Activated T-helper 2 cell treated with anti-CD3 and anti-CD28 coated beads, Interferon-gamma antibody, Interleukin-2, Interleukin-4, amounts not matched to agents 10 μg/mL and 5 μg/mL and 100 μg/mL, durations not matched to agents 14 hours and 24 hours and 36 hours (primary cell): ENCODE measurements at places on chromosomes 3 and 15. TPM values are rescaled to one million over a fixed set of nuclear protein-coding genes. Genes with fewer than 3 reads are reported as not detected.

- DNase-seq, result no peak
Measured at GRCh38 chr3:167162083-167162482, 218.0 kb downstream of the ZBBX start.

- DNase-seq, result no peak
Measured at GRCh38 chr3:15512166-15512565, 9.3 kb downstream of the COLQ start.

DNA sequence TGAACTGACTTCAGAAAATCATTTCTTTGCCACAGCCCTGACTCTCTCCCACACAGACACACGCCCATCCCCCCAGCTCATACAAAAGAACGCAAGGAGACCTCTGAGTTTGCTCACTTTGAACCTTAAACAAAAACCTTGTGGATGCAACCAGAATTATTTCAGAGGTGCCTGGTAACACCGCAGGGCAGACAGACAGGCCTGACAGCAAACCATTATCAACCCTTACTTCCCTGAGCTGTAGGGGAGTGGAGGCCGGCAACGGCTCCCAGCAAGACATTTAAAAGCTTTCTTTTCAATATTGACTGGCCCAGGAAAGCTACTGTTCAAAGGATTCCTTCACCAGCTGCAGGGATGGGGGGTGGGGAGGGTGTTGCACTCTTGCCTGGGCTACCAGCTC is 2.0 kb upstream of the EFCC1 start:
- no peak for DNase-seq

DNA sequence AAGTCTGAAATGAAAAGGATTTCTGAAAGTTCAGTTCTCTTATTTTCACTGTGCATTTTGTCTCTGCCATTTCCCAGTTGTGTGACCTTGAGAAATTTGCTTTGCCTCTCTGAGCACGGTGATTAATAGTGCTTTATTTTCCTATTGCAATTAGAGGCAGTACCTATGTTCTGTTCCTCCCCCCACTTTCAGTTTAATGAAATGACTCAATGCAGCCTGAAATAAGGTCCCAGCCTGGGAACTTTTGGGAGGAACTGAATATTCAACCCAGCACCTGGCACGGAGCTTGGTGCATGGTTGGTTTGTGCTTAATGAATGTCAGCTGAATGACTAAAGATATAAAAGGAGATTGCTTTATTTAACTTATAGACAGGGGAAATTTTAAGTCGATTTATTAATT is 352.6 kb downstream of the PDCD6IP start:
- DNase-seq, result no peak

DNA sequence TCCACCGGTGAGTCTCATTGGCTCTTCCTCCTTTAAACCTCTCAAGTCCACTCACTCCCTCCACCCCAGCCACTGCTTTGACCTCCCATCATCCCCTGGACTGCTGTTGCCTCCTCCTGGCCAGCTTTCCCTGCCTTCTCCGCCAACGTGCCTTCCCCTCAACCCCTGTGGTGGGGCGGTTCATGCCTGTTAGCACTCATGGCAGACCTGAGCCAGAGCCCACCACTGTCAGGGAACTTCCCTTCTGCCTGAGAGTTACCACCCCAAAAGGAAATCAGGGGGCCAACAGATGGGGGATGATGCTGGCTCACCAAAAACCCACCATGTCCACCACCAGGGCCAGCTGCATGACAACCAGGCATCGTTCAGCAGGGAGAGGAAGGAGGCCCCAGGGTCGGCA is 44.2 kb upstream of the SLC6A1 start:
- DNase-seq, result no peak

GRCh38 chr3:56302417-56302816 is 165.8 kb downstream of the ERC2 start:
- DNase-seq, result no peak

DNA sequence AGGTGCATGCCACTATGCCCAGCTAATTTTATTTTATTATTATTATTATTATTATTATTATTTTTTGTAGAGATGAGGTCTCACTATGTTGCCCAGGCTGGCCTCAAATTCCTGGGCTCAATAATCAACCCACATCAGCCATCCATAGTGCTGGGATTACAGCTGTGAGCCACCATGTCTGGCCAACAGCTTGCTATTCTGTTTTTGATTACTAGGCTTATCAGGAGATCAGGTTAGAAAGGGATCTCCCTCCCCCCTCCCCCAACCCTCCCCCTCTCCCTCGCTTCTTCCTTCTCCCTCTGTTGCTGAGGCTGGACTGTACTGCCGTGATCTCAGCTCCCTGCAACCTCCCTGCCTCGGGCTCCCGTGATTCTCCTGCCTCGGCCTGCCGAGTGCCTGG is 8.6 kb downstream of the CLN6 start:
- DNase-seq, result no peak

DNA sequence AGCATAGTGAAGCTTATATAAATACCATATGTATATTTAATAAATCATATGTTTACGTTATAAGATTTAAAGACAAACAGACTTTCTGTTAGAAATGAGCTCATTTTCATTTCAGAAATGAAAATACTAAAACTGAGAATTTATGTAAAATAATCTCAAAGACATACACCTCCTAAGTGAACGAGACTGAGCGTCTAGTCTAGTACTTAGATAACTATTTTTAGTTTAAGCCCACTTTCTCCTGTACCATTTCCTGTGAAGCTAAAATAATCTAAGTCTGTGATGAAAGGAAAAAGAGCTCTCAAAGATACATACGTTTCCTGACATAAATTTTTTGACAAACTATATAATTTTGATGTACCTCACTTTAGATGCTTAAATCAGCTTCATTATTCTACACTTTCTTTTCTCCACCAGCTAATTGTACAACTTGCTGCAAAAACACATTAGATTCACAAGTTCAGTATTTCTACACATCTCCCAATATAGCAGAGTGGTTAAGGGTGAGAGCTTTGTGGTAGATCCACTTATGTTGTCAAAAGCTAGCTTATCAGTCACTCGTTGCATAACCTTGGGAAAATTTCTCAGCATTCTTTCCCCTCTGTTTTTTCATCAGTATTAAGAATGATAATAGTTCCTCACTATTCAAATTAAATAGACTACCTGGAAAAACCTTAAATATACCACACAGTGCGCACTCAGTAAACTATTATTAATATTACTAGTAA is 703.0 kb downstream of the PLOD2 start:
- DNase-seq, result no peak

DNA sequence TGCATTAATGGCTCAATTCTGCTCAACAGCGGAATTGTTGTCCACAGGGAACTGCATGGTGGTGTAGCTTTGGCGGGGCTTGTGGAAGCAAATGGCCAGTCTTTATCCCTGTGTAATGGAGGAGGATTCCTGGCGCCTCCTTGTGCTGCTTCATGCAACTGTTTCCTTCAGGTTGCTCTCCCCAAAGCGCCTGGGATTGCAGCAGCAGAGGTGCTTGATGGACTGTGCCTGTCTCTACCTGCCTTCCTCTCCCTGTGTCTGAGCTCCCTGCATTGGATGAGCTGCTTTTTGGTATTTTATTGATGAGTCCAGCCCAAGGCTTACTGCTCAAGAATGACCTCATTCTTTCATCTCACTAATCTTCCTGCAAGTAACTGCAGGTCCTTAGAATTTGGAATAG is 72.9 kb upstream of the NDN start:
- no peak for DNase-seq

GRCh38 chr3:162544246-162544645 is 1047.6 kb downstream of the OTOL1 start:
- no peak for DNase-seq

- no peak for DNase-seq
Measured at GRCh38 chr3:62133015-62133414, 240.3 kb downstream of the FEZF2 start.

DNA sequence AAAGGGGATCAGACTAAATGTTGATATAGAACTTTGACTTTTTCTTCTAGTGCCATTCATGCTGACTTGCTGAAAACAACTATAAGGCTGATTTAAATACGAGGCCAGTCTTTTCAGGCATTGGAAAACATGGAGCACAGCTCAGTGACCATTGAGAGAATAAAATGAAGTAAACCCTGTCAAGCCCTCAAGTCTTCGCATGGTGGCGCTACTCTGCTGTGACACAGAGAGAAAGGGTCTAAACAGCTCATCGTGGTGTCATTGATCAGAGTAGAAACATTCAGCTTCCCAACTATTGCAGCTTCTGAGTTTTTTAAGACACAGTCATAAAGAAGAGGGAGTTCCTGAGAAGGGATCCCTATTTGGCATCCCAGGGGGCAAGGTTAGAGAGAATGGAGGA is 716.2 kb downstream of the DIPK2A start:
- DNase-seq, result no peak

DNA sequence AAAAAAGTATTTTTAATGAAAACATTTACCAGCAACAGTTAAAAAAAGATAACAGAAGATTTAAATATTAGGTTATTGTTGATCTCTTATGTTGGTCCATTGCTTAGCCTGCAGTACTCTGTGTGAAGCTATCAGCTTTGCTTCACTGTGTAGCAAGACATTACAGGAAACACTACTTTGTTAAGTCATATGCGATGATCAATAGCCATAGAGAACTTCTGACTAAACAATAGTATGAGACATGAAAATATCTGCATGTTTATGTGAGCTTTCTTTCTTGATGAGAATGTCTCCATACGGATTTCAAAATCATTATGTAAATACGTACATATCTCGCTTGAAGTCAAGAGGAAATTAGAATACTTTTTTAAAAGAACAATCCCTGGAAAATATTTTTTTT is 27.0 kb upstream of the CAPN3 start:
- DNase-seq, result no peak

DNA sequence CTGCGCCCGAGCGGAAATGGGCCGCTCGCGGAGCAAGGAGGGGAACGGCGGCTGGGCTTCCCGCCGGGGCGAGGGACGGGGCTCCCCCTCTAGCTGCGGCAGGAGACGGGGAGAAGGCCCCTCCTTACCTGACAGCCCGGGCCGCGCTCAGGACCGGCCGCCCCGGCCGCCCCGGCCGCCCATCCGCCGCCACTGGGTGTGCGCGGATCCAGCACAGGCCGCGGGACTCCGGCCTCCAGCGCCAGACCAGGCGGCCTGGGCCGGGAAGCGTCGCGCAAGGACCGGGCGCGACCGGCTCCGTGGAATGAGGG is 296 bp downstream of the TPRA1 start:
- peak; percentile 41 for DNase-seq

DNA sequence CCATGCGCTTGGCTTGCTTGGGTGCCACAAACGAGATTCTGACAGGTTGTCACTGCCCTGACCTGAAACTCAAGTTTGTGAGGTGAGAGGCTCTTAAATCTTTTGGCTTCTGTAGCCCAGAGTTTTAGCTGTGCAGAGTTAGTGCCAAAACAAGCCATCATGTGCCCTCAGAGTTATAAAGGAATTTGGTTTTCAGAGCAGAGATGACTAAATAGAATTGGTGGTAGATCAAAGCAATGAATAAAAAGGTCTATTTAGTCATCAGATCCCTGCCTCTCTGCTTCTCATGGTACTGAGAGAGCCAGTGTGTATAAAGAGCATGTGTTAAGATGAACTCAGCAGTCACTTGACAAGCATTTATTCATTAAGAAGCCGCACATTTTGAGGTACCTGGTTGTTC is 207.5 kb upstream of the DPH6 start:
- DNase-seq, result no peak

- no peak for DNase-seq
Measured at GRCh38 chr3:20396335-20396734, 210.3 kb upstream of the SGO1 start.

GRCh38 chr15:101437209-101437608 is 52.3 kb downstream of the PCSK6 start:
- DNase-seq, result no peak

DNA sequence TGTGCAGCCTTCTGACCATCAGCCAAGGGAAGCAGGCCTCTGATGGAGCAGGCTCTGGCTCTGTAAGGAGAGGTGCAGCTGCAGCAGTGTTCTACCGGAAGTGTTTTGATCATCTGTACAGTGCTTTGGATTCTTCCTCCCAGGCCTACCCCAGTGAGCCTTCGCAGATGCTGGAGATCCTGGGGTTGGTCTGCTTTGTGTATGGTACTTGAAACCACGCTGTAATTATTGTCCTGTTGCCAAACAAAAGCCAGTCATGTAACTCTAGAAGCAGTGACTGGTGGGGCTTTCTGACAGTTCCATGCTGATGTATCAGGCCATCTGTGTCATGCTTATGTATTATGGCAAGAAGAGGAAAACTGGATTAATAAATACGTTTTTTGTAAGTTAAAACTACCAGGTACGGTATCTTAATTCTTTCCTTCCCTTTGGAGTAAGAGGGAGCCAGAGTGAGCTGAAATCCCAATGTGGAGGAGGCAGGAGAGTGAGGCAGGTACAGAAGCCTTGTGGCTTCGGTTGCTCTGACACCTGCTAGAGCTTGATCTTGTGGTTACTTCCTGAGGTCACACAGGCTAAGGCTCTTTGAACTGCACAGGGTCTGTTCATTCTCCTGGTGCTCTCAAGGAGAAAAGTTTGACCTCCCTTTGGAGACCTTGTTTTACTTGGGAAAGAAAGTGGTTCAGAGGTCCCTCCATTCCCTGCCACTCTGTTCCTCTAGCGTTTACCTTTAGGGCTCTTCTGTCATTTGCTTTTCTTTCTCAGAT is 3.7 kb downstream of the TMEM42 start:
- no peak for DNase-seq

DNA sequence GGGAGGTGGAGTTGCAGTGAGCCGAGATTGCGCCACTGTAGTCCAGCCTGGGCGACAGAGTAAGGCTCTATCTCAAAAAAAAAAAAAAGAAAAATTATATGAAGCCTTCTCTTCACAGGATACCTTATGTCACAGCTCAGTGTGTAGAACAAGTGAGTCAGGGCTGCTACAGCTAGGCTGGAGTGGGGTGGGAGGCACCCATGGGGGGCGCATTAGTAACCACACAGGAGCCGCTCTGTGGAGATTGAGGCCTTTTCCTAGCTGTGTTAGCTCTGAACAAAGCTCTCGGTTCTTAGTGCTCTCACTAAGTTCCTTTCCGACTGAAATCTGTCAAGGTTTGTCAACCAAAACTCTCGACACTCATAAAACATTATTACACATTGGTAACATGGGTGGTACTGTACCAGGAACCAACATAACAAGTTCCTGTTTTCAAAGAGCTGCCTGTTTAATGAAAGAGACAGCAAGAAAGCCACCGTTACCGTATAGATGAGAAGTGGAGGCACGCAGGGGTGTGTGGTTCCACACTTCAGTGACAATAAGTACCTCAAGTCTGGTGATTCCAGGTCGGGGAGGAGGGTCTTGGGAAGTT is 4.5 kb downstream of the LRRC31 start:
- DNase-seq, result no peak

GRCh38 chr3:130529486-130530215 is 12.7 kb downstream of the COL6A6 start:
- no peak for DNase-seq

DNA sequence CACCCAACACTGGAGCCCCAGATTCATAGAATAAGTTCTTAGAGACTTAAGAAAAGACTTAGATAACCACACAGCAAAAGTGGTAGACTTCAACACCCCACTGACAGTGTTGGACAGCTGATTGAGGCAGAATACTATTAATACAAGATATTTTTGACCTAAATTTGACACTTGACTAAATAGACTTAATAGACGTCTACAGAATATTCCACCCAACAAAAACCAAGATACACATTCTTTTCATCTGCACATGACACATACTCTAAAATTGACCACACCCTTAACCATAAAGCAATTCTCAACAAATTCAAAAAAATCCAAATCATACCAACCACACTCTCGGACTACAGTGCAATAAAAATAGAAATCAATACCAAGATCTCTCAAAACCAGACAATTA is 179.8 kb upstream of the TPM1 start:
- DNase-seq, result no peak

The ERC2 gene
- total RNA-seq, result 0.09 and 0.32 TPM in 2 replicates

The HTR3E gene
- total RNA-seq, result not detected in 2 replicates

The LPP gene
- 54.5 and 59.0 TPM in 2 replicates for total RNA-seq

The CKMT1A gene
- total RNA-seq, result 0.11 and 0.48 TPM in 2 replicates

The TIPARP gene
- total RNA-seq, result 22.1 and 22.8 TPM in 2 replicates

The KBTBD13 gene
- total RNA-seq, result not detected in 2 replicates

The RLBP1 gene
- total RNA-seq, result 0.21 and 0.52 TPM in 2 replicates

The UROC1 gene
- not detected in 2 replicates for total RNA-seq

The KLHL40 gene
- total RNA-seq, result not detected in 2 replicates
